Esophagus squamous epithelium (tissue), 5 donors: ENCODE measurements at places on chromosomes 11 and 22.

DNA sequence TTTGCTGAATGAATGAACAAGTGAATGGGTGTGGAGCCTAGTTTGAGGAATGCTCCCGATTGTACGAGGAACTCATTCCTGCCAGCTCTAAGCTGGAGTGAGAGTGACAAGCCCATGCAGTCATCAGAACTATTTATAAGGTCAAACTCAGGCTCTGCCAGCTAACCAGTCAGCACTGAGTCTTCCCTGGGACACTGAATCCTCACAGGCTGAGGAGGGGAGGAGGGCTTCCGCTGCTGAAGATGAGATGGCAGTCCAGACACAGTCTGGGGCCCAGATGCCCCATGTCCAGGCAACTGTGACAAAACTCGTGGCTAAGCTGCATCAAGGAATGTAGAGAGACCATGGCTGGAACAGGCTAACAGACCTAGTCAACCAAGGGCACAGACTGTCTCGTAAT is 4.0 kb downstream of the LRP4 start:
- no peak for DNase-seq

GRCh38 chr22:38935023-38935422 is 22.4 kb upstream of the APOBEC3A start:
- DNase-seq: no peak

DNA sequence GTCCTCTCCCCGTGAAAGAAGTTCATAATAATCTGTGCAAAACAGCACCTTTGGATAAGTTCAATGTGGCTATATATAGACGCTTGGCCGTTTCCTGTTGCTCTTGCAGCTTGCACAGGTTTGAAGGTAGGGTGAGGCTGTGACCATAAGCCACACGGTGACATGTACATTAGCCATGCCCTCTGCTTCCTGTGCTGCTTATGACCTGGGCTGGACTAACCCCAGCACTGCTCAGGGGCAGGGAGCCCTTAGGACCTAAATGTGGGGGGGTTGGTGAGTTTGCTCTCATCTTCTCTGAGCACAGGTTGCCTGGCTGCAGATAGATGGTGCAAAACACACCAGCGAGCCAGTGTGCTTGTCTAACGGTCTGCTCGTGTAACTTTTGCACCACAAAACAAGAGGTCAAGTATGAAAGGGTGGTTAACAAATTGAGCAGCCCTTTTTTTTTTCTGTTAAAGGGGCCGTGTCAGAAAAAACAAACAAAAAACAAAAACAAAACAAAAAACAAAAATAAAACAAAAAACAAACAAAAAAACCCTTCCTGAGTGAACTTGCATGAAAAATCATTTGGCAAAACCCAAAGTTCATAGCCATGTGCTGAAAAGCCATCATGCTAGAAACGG is 37.3 kb downstream of the FLI1 start:
- no peak for DNase-seq

DNA sequence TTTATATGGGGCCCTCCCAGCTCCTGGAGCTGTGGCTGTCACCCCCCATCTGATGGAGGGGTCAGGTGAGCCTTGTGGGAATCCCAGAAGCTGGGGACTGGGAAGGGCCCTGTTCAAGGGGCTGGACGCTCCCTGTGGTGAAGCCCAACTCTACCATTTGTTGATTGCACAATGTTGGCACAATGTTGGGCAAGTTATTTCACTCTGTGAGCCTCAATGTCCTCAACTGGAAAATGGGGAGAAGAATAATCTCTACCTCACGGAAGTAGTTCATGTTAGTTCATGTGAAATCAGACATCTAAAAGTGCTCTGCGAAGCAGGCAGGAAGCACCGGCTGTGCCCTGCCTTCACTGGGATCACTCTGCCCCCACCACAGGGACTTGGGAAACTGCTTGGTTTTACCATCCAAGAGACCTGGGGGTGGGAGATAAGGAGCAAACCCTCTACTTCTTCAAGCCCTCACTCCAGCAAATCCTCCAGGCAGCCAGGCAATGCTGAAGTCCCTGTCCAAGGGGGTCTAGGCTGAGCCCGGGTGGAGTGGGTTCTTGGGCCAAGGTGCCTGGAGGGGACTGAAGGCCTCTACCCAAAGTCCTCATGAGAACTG is 715 bp upstream of the PRR5 start:
- no peak for DNase-seq

DNA sequence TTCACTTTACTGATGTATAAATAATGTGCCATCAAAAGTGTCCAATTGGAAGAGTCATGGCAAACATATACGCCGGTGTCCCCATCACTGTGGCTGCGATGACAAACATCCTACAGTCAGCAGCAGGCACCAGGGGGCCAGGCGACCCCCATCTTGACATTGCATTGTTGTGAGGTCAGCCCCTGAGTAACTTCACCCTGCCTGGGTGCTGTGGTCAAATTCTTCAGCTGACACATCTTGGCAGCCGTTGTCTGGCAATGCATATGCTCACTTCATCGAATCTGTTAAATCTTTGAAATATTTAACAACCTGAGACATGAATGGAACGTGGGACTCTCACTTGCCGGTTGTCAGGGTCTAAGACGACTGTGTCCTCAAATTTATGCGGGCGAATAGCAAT is 430.9 kb downstream of the BRD1 start:
- no peak for DNase-seq

DNA sequence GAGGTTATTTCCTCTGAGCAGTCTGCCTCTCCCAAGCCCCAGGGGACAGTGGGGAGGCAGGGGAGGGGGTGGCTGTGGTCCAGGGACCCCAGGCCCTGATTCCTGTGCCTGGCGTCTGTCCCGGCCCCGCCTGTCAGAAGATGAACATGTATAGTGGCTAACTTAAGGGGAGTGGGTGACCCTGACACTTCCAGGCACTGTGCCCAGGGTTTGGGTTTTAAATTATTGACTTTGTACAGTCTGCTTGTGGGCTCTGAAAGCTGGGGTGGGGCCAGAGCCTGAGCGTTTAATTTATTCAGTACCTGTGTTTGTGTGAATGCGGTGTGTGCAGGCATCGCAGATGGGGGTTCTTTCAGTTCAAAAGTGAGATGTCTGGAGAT is 3.1 kb downstream of the PIM3 start:
- DNase-seq: no peak

DNA sequence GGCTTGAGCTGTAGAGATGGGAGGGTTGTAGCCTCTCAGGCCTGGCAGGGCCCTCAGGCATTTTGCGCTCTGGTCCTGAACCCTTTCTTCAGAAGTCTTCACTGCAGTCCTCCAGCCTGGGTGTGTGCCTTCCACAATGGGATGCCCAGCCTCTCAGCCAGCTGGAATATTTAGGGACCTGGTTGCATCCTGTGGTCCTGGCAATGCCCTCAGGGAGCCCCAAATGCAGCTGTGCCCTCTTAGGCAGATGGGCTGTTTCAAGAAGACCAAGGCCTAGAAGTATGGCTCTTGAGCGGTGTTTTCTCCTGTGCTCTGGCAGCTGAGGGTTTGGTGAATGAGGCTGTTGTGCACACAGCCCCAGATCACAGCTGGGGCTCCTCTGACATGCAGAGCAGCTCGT is 6.7 kb downstream of the TUB start:
- no peak for DNase-seq

GRCh38 chr11:68960294-68961071 is 20.3 kb downstream of the MRGPRD start:
- no peak for DNase-seq

- DNase-seq: no peak
Observed at GRCh38 chr11:39149214-39149613, 2310.2 kb downstream of the LRRC4C start.

DNA sequence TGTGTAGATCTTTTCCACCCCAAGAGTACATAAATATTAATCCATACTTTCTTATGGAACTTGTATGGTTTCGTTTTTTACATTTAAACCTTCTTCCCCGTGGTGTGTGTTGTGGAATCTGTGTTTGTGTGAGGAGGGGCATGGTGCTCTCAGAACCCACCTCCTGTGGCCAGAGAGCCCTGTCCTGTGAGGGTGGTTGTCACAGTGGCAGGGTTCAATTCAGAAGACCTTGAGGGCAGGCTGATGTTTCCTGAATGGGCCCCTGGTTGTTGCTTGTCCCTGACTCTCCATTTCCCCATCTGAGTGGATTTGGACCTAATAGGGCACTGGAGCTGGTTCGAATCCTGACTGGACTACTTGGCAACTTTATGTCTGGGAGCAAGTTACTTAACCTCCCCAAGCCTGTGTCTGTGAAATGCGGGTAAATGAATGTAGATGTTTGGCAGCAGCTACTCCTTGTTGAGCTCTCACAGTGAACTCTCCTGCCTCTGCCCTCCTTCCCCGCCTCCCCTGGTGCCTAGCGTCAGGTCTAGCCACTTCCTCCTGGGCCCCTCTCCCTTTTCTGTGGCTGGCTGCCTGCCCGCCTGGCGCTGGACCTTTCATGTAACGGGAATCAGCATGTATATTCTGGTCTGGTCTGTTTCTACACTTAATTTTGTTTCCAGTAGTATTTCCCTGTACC is 7.3 kb downstream of the NEAT1 start:
- DNase-seq: no peak

DNA sequence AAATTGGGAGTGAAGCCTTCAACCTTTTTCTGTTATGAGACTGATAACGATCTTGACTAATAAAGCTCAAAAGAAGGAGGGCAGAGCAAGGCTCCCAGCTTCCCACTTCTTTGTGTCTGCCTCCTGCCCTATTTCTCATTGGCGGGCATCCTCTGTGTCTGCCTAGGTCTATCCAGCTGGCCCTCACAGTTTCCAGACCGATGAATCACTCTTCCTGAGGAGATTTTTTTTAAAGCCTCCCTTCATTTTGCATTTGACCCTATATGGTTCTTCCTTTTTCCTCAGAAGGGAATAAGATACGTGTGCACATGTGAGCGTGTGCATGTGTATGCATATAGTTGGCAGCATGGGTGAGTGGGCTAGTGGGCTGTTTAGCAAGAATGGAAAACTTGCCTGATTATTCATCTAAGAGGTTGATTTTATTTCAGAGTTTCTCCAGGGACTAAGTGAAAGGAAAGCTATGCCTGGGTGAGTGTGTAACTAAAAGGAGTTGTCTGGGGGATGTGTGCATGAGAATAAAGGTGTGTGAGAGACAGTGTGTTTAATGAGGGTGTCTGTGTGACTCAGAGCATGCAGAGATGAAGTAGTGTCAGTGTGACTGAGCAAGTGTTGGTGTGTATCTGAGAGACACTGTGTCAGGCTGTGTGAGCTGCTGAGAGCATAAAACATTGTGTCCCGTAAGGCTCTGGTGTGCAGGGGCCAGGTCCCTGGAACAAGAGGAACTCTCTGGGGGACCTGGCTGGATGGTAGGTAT is 12.2 kb downstream of the PHLDB1 start:
- no peak for DNase-seq

- no peak for DNase-seq
Observed at GRCh38 chr11:70628176-70628854, 230.0 kb downstream of the CTTN start.

DNA sequence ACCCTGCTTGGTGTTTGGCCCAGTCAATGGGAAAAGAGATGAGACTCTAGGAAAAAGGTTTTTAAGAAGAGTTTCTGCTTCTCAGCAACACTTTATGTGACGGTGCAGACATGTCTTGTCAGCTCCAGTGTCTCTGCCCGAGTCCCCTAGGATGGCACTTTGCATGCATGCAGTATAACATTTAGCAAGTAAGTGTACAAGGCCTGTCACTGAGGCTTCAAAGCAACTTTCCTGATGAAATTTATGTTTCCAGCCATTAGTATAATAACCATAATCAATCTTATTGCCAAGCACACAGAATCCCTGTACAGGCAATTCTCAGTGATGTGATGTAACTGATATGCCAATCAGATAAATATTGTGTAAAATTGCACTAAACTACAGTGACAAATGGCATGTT is 248.1 kb upstream of the PLET1 start:
- no peak for DNase-seq

- no peak for DNase-seq
Observed at GRCh38 chr11:23749762-23750430, 747.0 kb upstream of the LUZP2 start.

DNA sequence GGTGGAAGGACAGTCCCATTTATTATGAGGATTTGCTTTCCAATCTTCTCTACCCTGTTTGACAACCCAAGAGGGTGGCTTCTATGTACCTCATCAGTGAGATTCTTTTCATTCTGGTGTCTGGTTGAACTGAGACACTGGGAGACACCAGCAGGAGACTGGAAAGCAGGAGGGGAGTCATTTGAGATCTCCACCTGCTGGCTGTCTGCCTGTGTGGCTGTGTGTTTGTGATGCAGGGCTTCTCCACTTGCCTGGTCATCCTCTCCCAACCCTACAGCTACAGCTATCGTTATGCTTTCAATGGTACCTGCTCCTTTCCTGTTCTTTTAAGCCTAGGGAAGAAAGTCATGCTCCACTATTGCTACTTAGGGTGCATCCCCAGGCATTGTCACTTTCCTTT is 48.6 kb downstream of the MRGPRX1 start:
- DNase-seq: no peak
